ENCODE measurements at places on chromosomes 3 and 15.

- no peak for DNase-seq
Observed at GRCh38 chr3:385151-385550, 188.6 kb downstream of the CHL1 start.

GRCh38 chr3:79521221-79521848 lies 246.5 kb downstream of the ROBO1 start:
- no peak for DNase-seq

DNA sequence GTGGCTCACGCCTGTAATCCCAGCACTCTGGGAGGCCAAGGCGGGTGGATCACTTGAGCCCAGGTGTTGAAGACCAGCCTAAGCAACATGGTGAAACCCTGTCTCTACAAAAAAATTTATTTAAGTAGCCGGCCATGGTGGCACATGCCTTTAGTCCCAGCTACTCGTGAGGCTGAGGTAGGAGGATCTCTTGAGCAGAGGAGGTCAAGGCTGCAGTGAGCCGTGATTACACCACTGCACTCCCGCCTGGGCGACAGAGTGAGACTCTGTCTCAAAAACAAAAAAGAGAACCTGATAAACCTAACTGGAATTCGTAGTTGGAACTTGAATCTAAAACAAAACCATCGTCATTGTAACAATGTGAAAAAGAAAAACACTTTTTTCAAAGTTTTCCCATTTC lies 57.1 kb downstream of the TCAIM start:
- no peak for DNase-seq

DNA sequence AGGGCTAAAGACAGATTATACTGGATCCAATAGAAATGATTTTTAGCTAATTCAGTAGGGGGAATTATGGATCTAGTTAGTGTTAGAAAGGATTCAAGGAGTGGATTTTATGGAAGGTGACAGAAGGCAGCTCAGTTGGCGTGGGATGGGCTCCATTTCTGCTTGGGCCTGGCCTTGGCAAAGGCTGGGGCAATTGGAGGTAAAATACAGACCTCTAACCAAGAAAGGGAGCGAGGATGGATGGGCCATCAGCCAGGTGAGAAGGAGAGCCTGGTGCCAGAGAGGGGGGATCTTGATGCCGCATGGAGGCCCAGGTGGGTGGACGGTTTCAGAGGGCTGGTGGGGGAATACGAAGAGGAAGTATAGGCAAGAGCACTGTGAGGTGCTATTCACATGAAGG lies 40.7 kb upstream of the TRA2B start:
- no peak for DNase-seq

DNA sequence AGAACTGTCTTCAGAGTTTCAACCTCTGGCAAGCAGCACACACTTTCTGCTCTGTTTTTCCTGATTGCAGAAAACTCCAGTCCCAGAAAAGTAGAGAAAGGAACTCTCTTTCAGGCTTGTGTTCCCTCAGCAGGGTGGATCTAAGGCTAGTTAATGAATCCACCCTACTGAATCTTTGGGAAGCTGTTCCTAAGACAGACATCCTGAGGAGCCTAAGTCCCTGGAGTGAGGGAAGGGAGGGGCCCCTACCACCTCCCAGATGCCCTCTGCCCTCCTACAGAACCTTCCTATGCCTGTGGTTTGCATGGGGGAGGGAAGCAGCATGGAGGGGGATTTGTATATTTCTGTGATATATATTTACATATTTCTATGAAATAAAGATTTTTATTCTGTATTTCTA lies 124.4 kb downstream of the ANO10 start:
- no peak for DNase-seq

GRCh38 chr15:75195766-75196241 lies 5.9 kb upstream of the C15orf39 start:
- DNase-seq, result no peak

DNA sequence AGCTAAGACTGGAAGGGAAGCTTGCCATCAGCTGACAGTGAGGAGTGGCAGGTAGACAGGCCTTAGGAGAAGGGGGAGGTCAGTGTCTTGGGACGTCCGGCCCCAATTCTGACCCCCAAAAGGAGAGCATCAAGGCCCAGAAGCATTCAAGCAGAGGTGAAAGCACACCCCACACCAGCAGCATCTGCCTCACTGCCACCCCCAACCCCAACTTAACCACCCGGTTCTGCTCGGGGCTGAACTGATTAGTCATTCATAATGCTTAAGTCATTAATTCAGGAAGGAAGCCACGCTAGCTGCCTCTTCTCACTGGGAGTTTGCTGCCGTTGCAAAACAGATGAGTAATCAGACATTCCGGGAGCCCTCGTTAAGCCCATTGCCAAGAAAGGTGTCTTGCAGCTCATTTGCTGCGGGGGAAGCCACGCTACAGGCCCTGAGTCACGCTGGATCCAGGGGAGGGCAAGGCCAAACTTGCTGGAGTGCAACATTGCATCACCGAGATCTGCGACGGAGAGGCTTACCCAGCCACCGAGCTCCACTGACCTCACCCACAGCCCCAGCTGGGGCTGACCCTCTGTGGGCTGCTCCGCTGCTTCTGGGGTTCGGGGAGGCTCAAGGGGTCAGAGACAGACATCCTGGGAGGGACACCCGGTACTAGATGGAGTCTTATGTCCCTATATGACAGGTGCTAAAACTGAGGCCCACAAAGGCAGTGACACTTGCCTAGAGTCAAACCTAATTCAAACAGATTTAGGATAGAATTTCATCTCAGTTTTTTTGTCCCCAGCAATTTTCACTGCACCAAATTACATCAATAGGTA lies 46.4 kb upstream of the HES1 start:
- DNase-seq, result no peak

DNA sequence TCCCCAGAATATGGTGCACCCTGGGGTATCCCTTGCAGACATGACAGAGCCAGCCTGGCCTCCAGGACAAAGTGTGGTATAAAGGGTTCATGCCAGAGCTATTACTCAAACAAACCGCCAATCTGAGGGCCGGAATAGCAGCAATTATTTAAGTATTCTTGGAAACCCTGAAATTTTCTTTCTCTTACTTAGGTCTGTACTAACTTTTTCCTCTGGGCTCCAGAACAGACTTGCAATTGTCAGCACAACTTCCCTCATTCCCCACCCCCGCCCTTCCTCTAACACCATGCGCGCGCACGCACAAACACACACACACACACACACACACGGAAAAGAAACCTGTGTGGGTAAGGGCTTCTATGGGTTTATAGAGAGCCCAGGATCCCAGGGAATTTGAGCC lies 56.3 kb downstream of the ISG20 start:
- DNase-seq, result no peak

DNA sequence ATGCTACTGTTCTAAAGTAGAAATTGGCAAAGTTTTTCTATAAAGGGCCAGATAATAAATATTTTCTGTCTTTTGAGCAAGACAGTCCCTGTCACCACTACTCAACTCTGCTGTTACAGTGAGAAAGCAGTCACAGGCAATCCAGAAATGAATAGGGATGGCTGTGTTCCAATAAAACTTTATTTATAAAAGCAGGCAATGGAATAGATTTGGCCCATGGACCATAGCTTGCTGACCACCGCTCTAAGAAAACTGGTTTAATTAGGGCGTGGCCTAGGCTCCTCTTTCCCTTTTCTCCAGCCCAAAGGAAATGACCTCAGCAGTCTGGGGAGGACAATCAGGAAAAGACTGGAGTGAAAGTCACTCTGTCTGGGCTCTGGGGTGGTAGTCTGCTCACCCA lies 183.8 kb downstream of the MEGF11 start:
- DNase-seq, result no peak

- no peak for DNase-seq
Observed at GRCh38 chr3:88690287-88690686, 417.1 kb upstream of the EPHA3 start.

DNA sequence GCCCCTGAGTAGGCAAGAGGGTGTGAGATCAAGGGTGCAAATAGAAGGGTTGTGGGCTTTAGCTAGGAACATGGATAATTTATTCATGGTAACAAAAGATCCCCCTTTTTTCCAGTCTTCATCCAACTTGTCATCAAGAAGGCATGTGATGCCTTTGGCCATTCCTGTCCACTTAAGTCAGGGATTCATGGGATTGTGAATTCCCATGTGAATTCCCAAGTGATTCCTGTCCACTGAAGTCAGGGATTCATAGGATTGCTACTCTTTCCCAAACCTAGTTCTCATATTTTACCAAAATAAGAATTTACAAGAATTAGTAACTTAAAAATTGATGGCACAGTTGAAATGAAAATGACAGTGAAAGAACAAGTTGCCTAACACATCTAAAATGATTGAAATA lies 40.8 kb downstream of the HMG20A start:
- no peak for DNase-seq

Data from stimulated activated CD4-positive, alpha-beta T cell treated with anti-CD3 and anti-CD28 coated beads, Interleukin-15, amount 100 ng/mL, for 1 hour (primary cell).